Urinary bladder (tissue), 4 donors: ENCODE measurements at places on chromosomes 4 and X. TPM values are rescaled to one million over a fixed set of nuclear protein-coding genes. Genes with fewer than 3 reads are reported as not detected.

GPR50 gene
- total RNA-seq, result 0.26 TPM

GAGE1 gene
- total RNA-seq, result not detected

GRCh38 chr4:74449571-74450297 lies 4.8 kb downstream of the AREG start:
- DNase-seq, result no peak

GRCh38 chr4:180751009-180751408 lies 1492.2 kb upstream of the TENM3 start:
- no peak for DNase-seq

DNA sequence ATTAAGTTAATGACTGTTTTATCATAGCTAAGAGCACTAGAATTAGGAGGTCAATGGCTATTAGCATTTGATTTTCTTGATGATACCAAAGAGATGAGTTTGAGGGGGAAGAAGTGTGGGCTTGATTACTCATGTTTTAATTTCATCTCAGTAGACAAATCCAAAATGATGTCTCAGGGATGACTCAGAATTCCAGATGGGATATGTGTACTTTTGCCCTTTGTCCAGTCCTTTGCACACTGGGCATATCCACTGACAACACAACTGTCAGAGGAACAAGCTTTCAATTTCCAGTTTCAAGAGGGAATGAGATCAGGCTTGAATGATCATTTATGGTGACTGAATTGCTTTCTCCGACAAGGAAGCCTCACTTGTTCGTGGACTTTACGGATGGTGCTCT lies 325.3 kb upstream of the FTHL17 start:
- DNase-seq, result no peak

DNA sequence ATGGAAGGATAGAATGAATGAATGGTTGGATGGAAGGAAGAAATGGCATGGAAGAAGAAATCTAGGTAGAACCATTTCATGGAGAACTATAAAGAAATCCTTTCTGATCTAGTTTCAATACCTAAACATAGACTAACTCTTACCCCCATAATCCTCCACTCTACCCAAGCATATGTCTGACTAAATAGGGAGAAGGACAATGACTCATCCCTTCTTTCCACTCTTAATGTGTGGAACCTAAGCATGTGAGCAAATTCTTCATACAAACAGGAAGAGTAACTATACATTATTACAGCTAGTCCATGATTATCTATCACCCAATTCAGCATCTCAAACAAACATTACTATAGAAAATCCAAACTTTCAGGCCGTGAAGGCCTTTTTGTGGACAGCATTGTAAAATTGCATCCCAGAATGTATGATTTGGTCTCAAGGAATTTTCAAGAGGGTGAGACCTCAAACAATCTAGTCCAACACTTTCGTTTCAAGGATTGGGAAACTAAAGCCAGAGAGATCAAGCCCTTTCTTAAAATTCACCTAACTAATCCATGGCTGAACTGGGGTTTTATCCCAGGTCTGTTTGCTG lies 11.2 kb downstream of the C1QTNF7 start:
- no peak for DNase-seq

GRCh38 chr4:26459054-26459755 lies 31.1 kb downstream of the CCKAR start:
- DNase-seq, result no peak

- no peak for DNase-seq
These were observed 136.3 kb downstream of the TMEM164 start for GRCh38 chrX:110139172-110139571.

- no peak for DNase-seq
These were observed 488.3 kb downstream of the PPARGC1A start for GRCh38 chr4:23401572-23401971.

DNA sequence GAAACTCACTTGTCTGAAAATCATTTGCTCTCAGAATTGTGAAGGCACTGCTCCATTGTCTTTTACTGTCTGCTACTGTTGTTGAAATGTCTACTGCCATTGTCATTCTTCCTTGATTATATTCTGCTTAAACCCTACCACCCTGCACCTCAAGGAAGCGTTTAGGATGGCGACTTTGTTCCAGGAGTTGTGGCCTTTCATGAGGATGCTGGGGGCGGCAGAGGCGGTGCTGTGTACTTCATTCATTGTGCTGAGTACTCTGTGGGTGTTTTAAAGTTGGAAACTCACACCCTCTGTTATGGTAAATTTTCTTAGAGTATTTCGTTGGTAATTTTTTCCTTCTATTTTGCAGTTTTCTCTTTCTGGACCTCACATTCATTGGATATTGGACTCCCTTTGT lies 258.9 kb downstream of the TENM3 start:
- DNase-seq, result no peak

GRCh38 chrX:104469771-104470170 lies 96.2 kb upstream of the IL1RAPL2 start:
- DNase-seq, result no peak

- DNase-seq, result no peak
These were observed 107.6 kb upstream of the BMP3 start for GRCh38 chr4:80922941-80923340.
